ENCODE measurements at places on chromosomes 7 and 10. TPM values are rescaled to one million over a fixed set of nuclear protein-coding genes. Genes with fewer than 3 reads are reported as not detected.

BTBD16 gene
- 0.44 TPM for total RNA-seq

CPA4 gene
- 12.3 TPM for total RNA-seq

HYAL4 gene
- not detected for total RNA-seq

GPR15LG gene
- total RNA-seq = not detected

NOC3L gene
- 29.7 TPM for total RNA-seq

SPACDR gene
- total RNA-seq = 0.90 TPM

SMNDC1 gene
- total RNA-seq = 45.2 TPM

EGR2 gene
- 0.86 TPM for total RNA-seq

ENTPD1 gene
- total RNA-seq = 0.05 TPM

MBL2 gene
- not detected for total RNA-seq

NACAD gene
- 0.18 TPM for total RNA-seq

TAS2R41 gene
- not detected for total RNA-seq

TRIM50 gene
- not detected for total RNA-seq

IL15RA gene
- total RNA-seq = 4.4 TPM

NAT16 gene
- 0.17 TPM for total RNA-seq

ANXA8L1 gene
- total RNA-seq = 87.4 TPM

MCM10 gene
- total RNA-seq = 25.2 TPM

Measured in A549 treated with DMSO at 1 μM for 4 hours (cell line).